ENCODE measurements at places on chromosomes 16 and 17.

DNA sequence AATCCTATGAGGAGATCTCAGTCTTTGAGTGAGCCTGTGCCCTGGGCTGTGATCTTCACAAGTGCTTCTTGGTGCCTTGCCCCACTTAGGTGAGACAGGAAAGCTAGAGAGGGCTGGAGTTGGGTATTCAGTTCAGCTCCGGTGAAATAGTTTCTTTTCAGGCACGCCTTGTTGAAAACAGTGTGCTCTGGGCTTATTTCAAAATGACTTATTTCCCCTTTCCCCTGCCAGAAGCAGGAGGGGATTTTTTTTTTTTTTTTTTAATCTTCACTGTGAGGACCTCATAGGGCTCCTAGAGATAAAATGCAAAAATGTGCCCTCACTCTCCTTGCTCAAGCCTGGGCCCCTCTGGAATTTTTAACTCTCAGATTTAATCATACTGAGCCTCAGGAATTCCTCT is 27.2 kb downstream of the MOSMO start:
- no peak for DNase-seq

DNA sequence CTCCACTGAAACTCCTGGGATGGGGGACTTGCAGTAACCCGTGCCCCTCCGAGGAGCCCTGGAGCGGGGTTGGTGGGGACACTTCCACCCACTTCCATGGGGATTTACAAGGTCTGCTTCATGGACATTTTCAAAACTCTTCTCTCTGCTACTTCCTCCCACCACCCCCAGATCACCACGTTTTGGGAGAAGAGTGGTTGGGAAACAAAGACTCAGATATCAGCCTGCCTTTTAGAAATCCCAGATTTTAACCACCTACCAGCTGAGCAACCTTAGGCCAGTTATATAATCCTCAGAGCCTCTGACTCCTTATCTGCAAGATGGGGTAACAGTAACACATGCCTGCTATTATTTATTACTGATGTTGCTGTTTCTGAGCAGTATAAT is 184.8 kb downstream of the CCDC182 start:
- no peak for DNase-seq

DNA sequence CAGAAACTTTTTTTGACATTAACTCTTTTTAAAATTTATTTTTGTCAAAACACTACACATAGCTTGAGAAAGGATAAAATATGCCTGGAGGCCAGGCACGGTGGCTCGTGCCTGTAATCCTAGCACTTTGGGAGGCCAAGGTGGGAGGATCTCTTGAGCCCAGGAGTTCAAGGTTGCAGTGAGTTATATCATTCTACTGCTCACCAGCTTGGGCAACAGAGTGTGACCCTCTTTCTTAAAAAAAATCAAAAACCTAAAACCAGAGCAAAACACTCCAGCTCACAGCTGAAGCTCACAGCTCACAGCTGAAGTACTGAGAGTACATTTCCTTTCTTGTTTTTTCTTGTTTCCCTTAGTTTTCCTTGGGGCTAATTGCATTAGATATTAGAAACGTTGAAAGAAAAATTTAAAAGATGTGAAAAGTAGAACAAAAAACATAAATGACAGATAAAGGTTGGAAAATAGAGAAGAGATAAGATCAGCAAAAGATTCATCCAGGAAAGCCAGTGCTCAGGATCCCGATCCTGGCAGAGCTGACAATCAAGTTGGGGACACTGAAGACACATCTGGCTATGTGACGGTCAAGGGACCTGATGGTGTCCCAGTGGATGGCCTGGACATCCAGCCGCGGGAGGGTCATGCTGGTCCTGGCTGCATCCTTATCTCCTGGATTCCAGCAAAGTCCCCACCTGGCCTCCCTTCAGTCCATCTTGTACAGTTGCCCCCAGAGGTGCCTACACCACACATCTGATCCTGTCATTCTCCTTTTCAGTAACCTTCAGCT is 9.8 kb downstream of the CHST6 start:
- DNase-seq, result no peak

GRCh38 chr16:2211923-2212347 is 1.3 kb upstream of the BRICD5 start:
- DNase-seq, result no peak

DNA sequence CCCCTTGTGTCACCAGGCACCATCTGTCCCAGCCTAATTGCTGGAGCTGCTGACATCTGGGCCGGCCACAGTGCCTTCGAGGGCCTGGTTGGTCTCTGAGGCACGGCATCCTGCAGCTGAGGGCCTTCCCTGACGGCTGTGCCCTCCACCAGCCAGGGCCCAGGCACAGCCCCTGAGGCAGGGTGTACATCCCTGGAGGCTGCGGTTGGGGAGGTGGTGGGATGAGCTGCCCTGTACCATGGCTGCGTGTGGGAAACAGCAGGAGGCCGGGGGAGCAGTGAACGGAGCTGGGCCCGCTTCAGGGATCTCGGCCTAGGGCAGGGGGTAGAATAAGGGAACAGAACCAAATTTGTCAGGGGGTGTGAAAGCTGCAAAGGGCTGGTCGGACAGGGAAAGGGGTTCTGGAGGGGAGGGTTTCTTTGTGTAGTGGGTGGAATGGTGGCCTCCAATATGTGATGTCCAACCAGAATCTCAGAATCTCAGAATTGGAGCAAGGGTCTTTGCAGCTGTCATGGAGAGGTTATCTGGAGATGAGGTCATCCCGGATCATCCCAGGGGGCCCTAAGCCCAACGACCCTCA is 10.0 kb upstream of the SLC38A10 start:
- DNase-seq, result no peak

GRCh38 chr16:59593194-59593661 is 859.1 kb upstream of the GOT2 start:
- DNase-seq, result no peak

DNA sequence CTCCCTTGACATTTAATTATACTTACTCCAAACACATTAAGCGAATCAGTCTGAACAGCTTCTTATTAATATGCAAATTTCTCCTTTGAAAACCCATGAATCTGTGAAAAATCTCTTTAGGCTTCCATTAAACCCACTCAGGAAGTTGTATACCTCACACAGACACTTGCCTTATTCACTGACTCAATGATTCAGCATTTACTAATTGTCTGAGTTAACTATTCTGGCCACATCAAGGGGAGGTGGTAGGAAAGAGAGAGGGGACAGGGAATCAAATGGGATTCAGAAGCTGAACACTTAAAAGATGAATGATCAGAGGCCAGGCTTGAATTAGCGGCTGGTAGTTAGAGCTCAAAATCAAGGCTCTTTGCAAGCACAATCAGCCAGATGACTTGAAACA is 70.0 kb downstream of the HS3ST3A1 start:
- no peak for DNase-seq

DNA sequence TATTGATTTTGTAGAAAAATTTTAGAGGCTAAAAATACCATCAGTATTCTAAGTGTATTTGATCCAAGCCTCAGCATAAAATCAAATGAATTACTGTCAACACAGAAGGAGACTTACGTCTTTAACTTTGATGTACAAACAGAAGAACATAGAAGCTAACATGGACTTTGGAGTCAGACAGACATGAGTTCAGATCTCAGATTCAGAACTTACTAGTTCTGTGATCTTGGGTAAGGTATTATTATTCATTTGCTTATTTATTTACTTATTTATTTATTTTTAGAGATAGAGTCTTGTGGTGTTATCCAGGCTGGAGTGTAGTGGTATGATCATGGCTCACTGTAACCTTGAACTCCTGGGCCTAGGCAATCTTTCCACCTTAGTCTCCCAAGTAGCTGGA is 4.0 kb upstream of the SLFN12L start:
- DNase-seq, result no peak

DNA sequence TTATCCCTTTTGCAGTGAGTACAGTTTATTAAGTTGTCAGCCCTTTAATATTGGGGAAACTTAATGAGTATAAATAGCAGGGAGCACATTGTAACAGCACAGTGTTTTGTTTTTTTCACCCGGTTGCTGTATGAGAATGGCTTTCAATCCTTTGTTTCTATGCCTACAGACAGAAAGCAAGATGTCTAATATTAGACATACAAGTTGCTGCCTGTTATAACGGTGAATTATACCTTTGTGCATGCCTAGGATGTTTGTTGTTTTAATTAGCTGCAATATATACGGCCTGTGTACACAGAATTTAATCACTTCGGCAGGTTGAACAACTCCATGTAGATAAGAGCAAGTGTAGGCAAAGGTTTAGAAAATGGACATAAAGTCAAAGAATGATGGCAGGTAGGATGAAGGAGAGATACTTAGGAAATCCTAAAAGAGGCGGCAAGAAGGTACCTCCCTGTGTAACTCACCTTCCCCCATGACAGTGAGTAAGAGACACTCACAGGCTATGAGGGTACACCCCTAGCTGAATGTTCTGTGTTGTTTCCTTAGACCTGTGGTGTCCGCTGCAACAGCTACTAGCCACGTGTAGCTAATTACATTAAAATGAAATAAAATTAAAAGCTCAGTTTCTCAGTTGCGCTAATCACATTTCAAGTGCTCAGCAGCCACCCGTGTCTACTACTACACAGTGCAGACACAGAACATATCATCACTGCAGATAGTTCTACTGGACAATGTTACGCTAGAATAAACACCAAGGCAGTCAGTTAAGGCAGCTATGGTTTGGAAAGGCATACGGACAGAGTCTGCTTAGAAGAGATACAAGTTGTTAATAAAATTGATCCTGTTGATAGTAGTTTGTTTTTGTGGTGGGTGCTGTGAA is 10.9 kb downstream of the SLC7A6OS start:
- DNase-seq, result no peak

GRCh38 chr17:6642592-6642991 is 1.7 kb downstream of the TXNDC17 start:
- no peak for DNase-seq

DNA sequence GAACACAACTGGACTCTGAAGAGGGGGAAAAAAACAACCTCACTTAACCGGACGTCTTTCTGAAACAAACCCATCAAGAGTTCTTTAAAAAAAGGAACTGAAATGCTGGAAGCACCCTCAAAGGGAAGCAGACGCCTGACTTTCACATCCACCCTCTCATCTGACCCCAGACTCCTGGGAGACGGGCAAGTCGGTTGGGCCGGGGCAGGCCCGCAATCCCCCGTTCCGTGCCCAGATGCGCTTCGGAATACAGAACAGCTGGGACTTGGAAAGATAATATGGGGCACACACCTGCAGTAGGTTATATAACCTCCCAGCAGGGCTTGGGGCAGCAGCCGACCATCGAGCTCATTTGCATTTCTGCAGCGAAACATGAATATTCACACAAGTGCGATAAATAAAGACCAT is 3.7 kb downstream of the ARHGAP27 start:
- DNase-seq, result no peak

GRCh38 chr17:35390156-35390555 is 16.7 kb upstream of the SLFN11 start:
- DNase-seq, result no peak

DNA sequence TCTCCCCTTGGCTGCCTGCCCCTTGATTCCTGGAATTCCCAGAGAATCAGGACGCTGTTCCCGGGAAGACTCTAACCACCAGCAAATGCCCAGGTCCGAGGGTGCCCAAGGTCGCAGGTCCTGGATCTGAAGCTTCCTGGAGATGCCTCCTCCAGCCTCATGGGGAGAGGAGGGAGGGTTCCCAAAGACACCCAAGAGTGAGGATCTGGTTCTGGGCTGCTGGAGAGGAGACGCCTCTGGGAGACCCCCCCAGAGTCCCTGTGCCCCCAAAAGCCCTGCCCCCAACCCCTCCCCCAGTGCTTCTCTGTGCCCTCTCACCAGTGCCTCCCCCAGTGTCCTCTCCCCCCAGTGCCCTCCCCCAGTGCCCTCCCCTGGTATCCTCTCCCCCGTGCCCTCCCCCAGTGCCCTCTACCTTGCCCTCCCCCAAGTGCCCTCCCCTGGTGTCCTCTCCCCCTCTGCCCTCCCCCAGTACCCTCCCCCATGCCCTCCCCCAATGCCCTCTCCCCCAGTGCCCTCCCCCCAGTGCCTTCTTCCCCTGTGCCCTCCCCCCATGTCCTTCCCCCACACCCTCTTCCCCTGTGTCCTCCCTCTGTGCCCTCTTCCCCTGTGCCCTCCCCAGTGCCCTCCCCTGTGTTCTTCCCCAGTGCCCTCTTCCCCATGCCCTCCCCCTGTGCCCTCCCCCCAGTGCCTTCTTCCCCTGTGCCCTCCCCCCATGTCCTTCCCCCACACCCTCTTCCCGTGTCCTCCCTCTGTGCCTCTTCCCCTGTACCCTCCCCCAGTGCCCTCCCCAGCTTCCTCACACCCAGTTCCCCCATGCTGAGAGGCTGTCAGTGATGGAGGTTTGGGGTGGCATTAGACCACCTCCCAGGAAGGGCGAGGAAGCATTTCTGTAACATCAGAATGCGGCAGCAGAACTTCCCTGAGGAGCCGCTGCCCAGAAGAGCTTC is 6.3 kb upstream of the SECTM1 start:
- DNase-seq, result no peak

DNA sequence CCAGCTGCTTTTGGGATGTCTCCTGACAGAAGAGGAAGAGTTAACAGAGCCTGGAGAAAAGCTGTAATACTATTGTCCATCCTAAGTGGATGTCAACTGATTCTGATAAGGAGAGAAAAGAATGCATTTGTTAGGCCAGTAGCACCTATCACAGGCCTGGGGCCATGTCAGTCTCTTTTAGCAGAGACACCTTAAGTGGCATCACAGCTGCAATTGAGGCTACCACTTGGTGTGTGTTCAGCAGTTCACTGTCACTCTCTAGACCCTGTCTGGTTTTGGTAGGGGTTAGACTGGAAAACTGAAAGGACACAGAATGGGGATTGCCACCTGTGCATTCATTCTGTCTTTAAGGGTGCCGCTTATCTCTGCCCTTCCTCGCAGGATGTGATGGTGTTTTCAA is 42.0 kb downstream of the PSMD12 start:
- no peak for DNase-seq

DNA sequence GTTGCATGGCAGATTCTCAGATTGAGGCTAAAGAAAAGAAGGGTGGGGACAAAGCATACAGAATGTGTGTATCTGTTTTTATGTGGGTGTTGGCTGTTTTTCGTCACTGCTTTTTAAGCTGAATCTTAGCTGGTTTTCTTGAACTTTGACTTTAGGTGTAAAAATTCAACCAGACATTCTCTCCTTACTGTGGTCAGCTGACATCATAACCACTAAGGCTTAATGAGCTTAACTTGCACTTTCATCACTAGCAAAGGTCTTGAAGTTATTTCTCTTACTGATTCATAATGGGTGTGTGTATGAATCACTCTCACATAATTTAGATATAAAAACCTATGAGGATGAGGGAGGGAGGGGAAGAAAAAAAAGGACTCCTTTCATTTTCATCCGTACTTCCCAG is 4.0 kb upstream of the CDC6 start:
- no peak for DNase-seq

- DNase-seq, result no peak
Measured at GRCh38 chr17:73091770-73092522, 542 bp downstream of the SLC39A11 start.

DNA sequence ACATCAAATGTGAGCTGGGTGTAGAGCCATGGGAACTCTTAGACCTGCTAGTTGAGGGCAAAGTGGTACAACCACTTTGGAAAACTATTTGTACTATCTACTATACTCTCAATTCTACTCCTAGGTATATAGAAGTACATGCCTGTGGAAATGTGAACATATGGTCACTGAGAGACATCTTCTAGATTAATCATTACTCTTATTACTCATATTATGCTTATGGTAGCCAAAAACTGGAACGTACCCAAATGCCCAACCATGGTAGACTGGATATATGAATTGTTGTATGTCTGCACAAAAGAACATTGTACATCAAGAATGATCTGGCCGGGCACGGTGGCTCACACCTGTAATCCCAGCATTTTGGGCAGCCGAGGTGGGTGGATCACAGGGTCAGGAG is 2.7 kb downstream of the WDR45B start:
- DNase-seq, result no peak

- DNase-seq, result no peak
Measured at GRCh38 chr16:78984324-78984723, 616.2 kb downstream of the MAF start.

GRCh38 chr17:79220201-79220712 is 145.6 kb downstream of the ENGASE start:
- DNase-seq, result no peak
